ENCODE measurements at places on chromosomes 1 and 21.
A peak's percentile ranks its signal among the peaks of the same experiment; 100 is the strongest.

- DNase-seq, result no peak
Measured at GRCh38 chr1:219092206-219092605, 81.5 kb upstream of the LYPLAL1 start.

- DNase-seq, result no peak
Measured at GRCh38 chr1:180168786-180169639, 14.3 kb downstream of the QSOX1 start.

DNA sequence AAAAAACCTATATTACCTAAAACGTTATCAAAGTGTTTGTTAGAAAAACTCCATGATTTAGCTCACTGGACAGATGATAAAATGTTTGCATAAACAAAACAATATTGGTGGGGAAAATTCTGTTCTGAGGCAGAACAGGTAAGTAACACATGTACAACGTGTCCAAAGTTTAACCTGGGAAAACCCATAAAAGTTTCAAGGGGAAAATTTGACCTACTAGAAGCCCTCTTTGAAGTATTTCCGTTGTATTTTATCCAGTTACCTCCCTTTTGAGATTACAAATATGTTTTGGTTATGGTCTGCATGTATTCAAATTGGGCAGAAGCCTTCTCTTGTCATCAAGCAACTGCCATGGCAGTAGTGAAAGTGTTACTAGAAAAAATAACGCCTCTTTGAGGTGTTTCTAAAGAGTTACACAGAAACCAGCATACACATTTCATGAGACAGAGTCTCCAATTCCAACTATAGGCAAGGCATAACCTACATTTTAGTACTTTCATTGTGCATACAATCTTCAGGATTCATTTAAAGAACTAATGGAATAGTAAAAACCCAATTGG, 58.0 kb upstream of the PDC start:
- no peak for DNase-seq

DNA sequence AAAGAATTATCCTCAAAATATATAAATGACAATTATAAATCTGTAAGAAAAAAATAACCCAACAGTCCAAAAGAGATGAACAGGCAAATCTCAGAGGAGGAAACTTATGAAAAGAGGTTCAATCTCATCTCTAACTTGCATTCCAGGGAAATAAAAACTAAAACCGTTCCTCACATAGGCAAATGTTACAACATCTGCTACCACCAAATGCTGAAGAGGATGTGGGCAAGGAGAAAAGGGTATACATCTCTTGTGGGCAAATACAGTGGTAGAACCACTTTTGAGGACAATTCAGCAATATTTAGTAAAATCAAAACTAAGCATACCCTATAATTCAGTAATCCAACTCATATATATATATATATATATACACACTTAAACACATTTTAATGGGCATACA, 33.7 kb upstream of the SGIP1 start:
- no peak for DNase-seq

GRCh38 chr1:161954466-161954865, 69.2 kb downstream of the OLFML2B start:
- DNase-seq, result no peak

DNA sequence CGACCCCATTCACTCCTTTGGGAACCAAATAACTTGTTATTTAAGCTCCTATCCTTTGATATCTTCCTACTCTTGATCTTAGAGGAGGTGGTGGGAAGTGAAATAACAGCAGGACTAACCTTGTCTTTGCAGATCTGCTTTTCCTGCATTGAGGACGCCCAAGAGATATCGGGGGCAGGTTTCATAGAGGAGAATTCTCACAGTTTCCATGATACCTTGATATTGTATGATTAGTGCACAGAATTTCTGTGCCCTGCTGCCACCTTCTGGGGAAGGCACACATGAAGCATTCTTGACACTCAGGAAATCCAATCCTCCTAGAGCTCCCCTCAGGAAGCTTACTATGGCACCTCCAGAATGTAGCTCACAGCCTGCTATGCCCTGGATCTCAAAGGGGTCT, 1.6 kb downstream of the CD1B start:
- DNase-seq, result no peak

- DNase-seq, result peak; percentile 8
Measured at GRCh38 chr1:173823781-173824314, 625 bp upstream of the DARS2 start.

GRCh38 chr1:12342401-12343003, 112.7 kb downstream of the VPS13D start:
- DNase-seq, result no peak

GRCh38 chr21:45598109-45598508, 45.4 kb upstream of the PCBP3 start:
- no peak for DNase-seq

DNA sequence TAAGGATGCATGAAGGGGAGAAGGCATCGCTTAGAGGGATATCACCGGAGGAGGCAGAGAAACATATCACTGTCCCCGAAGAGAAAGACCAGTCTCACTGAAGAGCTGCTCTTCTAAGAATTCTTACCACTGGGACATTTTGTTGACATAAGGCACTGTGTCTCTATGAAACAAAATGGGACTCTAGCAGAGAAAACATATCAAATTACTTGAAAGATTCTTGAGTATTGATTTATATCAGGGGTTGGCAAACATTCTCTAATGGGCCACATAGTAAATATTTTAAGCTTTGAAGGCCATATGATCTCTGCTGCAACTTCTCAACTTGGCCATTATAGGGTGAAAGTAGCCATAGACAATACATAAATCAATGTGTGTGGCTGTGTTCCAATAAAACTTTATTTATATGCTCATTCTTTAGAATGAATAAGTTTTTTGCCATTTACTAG, 41.0 kb upstream of the GREM2 start:
- no peak for DNase-seq

DNA sequence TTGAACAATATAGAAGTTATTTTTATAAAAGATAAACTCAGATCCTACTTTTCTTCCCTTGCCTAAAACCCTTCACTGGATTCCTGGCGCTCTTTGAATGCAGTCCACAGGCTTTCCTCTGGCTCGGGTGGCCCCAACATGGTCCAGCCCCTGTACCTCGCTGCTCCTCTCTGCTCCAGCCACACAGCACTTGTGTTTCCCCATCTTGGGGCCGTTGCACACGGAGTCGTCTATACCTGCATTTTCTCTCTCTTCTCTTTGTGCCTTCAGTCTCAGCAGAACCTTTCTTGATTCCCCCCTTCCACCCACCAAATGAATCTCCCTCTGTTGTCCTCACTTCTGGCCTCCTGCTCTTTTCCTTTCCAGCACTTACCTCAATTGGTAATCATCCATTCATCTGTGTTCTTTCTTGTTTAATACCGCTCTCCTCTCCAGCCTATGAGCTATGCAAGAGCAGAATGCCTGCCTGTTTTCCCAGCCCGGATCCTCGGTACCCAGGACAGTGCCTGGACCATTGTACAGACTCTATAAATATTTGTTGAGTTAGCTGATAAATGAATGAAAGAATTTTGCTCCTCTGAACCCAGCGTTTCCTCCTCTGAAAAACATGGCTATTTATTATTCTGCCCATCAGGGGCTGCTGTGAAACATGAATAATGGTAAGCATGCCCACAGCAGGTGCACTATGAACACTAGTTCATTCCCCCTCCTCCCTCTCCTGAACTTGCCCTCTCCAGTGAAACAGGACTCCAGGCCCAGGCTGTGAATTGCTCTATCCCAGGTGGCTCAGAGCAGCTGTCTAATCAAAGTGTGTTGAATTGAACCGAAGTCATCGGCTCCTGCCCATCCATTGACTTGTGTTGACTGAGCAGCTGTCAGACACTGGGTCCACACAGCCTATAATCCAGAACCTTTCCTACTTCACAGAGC, 266.9 kb downstream of the PTPRU start:
- DNase-seq, result no peak

DNA sequence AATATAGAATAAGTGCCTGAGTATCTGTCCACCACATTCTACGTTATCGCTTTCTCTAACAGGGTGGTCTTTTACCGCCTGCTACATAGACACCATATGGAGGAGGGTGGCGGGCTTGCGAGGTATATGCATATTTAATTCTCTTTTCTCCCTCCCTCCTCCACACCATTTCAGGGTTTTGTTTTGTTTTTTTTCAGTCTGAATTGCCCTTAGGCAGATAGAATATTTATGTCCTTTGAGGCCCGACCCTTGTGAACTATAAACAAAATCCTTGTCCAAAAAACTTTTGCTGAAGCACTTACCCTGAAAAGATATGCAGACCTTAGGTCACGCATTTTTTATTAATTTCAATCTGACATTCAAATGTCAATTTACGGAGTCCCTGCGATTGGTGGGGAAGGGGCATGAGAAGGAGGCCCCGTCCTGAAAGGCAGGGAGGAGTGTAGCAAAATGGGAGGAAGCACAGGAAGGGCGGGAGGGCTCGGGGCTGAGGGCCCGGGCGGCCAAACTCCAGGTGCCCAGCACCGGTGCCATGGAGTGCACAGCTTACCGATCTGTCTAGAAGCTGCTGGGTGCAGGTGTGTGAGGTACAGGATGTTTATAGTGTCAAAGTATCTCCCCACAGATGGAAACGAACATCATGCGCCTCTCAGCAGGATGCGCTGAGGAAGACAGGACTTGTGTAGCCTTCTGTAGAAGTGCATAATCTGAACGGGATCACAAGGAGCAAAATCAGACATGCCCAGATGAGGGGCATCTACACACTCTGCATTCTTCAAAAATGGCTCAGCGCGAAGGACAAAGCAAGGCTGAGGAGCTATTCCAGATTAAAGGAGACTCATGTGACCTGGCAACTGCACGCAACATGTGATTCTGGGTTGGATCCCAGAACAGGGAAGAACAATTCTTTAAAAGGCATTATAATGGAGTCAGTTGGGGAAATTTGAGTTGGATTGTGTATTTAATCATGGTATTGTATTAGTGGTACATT, 68.8 kb upstream of the LYST start:
- no peak for DNase-seq

GRCh38 chr1:195948123-195948895, 659.9 kb downstream of the KCNT2 start:
- no peak for DNase-seq

DNA sequence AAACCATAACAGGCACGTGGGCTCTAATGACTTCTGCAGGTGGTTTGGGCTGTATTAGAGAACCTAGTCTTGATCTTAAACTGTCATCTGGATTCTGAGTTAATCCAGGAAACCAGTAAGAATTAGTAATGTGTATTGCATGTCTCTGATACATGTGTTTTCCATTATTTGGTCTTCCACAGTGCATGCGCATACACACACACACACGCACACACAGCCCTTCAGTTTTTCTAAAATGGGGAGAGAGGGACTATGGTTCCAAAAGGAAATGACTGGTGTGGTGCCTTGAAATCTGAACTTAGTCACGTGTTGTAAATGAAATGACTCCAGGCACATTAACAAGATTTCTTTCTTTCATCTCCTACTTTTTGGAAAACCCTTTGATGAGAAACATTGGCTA, 67.6 kb downstream of the OLFML2B start:
- DNase-seq, result peak; percentile 89

DNA sequence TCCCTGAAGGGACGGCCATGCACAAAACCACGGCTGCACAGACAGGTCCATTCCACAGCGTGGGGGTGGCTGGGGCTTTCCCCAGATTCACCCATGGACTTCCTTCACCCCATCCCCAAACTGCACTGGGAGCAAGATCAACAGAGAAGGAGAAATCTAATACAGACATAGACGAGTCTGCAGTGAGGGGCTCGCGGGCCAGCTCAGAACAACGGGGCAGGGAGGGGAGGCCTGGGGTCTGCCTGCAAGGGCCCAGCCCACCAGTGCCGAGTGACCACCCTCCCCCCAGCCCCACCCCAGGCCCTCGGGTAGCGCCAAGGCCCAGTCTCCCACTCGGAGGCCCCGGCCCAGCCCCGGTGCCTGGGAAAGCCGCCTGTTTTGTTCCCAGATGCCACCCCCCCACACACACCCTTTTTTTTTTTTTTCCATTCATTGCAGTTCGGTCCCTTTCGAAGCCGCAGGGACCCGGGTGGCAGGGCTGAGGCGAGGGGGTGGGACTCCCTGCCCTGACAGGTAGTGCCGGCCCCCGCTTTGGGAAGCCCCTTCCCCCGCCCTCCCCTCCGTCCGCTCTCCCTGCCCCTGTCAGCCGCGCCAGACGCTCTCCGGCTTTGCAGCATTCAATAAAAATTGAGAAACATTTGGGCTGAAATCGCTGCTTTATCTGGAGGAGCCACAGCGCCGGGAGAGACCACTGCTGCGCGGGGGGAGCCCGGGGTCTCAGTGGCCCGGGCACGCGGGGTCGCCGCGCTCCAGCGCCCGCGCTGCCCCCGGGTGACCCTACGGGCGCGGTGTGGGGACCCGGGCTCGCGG, 543 bp upstream of the EPHB2 start:
- DNase-seq, result no peak

DNA sequence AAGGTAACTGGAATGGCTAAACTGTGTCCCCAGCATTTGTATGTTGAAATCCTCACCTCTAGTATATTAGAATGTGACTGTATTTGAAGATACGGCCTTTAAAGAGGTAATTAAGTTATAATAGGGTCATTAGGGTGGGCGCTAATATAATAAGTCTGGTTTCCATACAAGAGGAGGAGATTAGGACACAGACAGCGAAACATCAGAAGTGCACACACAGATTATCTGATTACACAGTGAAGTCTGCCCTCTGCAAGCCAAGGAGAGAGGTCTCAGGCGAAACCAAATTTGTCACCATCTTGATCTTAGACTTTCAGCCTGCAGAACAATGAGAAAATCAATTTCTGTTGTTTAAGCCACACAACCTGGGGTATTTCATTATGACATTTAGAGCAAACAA, 2233.1 kb downstream of the MRPL39 start:
- no peak for DNase-seq

DNA sequence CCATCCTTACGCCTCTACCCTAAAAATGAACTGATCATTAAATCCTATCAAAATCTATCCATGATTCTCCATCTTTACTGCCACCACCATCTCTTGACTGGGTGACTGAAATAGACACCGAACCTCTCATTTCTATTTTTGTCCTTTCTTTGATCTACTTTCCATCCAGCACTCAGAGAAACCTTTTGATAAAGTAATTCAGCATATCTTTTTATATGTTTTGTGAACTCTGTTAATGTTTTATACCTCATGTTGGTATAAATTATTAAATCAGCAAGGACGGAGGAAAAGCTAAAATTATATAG, 13.0 kb downstream of the PCNX2 start:
- no peak for DNase-seq

- no peak for DNase-seq
Measured at GRCh38 chr1:236281198-236281653, 532 bp downstream of the ERO1B start.

GRCh38 chr1:160711602-160712311, at the start of gene CD48:
Gene CD48, minus strand, starts transcription at chr1:160711822. Its CDS starts 59 bp downstream, at chr1:160711763.
- DNase-seq, result no peak

GRCh38 chr1:35499652-35500176, 57.5 kb downstream of the KIAA0319L start:
- DNase-seq, result no peak

DNA sequence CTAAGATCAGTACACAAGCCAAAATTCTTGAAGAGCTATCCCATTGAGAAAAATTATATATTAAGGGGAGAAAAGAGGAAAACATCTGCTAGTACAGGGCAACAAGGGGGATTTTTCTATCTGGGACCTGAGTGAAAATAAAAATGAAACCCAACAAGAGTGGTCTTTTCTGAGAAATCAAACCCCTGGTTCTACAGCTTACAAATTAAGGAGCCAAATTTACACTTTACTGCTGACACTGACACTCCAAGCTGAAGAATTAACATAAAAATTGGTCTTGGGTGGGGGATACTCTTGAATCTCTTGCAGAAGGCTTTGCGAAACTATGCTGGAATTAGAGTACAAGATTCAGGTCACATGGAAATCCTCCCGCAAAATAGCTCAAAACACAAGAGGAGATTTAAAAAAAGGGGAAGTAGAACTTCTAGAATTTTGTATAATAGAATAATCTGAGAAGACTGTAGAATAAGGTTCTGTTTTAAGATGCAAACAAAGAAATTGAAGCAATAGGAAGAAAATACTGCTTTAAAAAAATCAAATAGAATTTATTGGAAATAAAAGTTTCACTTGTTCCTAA, 32.1 kb upstream of the HSPA13 start:
- no peak for DNase-seq
